Stimulated activated CD8-positive, alpha-beta memory T cell treated with anti-CD3 and anti-CD28 coated beads, Interleukin-2, amount 100 ng/mL, for 1 hour (primary cell): ENCODE measurements at places on chromosomes 11 and 22.

GRCh38 chr11:47329431-47329986 lies 23.0 kb downstream of the MYBPC3 start:
- no peak for DNase-seq

DNA sequence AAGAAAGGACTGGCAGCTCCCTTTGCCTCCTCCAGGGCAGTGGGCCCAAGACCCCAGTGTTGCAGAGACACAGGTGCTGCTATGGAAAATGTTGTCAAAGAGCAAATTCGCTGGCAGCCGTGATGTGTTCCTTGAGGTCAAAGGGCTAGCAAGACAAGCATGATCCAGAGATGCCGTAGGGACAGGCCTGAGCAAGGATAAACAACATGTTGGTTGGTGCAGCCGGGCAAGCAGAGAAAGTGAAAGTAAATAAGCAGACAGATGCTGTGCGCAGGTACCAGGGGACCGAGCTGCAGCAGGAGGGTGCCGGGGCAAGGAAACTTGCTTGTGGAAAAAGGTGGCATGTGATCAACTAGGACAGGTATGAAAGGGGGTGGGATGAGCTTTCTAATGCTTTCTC lies 125.5 kb upstream of the NECTIN1 start:
- no peak for DNase-seq

GRCh38 chr11:83612891-83613766 lies 327.0 kb upstream of the CCDC90B start:
- no peak for DNase-seq

DNA sequence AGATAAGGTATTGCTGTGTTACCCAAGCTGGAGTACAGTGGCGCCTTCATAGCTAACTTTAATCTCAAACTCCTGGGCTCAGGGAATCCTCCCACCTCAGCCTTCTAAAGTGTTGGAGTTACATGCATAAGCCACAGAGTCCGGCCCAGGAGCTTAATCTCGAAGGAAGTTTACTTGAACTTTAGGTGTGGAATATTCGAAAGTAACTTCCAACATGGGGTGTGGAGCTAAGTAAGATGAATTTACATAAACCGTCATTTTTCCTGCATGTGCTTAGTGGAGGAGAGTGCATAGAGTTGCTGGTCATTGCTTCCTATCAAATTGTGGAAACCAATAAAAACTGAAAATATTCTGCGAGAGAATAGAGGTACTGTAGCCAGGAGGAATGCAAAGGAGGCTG lies 1.5 kb downstream of the ATG13 start:
- no peak for DNase-seq

GRCh38 chr11:21634956-21635355 lies 557.9 kb upstream of the ANO5 start:
- DNase-seq: no peak

- no peak for DNase-seq
Measured at GRCh38 chr22:28369854-28370253, 309.8 kb downstream of the TTC28 start.

DNA sequence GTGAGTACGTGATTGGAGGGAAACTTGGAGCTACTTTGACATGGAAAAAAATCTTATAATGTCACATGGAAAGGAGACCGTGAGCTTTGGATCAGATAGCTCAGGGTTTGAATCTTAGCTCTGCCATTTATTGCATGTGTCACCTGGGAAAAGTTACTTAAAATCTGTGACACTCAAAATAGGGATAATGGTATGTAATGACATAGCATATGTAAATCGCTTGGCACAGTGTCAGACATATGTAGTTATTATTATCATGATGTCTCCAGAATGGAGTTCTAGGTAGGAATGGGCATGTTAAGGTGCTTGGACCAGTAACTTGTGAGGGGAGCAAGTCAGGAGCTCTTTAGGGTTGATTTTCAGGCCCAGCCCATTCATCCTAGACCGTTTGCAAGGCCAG lies 75.8 kb downstream of the GRIK4 start:
- no peak for DNase-seq

GRCh38 chr11:107591378-107592230 lies 657 bp downstream of the ELMOD1 start:
- peak; percentile 15 for DNase-seq

GRCh38 chr11:18295316-18295715 lies 26.6 kb downstream of the HPS5 start:
- DNase-seq: no peak

DNA sequence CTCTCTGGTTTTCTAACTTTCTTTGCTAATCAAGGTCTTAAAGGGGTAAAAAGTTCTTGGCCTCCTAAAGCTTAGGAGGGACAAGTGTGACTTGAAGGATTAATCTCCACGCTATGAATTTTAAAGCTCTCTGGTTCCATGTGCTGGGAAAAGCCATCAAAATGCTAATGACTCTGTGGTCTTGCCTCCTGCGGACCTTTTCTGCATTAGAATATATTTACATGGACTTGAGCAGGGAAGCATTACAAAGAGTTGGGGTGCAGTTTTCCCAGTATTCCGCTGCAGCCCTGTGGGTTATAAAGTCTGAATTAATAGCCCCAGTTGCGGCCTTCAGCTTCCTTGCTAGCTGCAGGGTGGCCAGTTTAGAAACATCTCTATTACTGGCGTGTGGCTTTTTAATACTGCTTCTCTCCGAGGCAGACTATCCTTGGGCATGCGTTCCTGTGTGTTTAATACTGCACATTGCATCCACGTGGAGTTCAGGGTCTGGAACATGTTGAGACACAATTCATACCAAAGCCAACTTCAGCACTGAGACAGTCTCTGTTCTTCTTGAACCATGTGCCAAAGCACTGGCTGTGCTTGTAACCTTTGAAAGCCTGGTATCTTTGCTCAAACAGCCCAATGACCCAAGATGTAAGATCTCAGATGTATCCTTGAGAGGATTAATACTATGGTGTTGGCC lies 27.3 kb downstream of the TSPAN18 start:
- DNase-seq: no peak

DNA sequence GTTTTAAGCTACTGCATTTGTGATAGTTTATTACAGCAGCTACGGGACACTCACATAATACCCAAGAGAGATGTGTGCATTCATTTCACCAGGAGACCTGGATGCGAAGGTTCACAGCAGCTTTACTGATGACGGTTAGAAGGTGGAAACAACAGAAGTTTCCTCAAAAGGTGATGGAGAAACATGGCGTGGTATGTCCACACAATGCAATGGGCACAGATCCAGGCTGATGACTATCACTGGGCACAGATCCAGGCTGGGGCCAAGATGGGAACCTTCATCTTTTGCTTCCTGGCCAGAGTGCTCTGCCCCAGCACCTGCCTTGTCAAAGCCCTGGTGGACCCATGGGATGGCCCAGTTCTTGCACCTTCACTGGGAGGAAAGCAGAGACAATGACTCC lies 30.6 kb upstream of the RFPL3 start:
- no peak for DNase-seq

DNA sequence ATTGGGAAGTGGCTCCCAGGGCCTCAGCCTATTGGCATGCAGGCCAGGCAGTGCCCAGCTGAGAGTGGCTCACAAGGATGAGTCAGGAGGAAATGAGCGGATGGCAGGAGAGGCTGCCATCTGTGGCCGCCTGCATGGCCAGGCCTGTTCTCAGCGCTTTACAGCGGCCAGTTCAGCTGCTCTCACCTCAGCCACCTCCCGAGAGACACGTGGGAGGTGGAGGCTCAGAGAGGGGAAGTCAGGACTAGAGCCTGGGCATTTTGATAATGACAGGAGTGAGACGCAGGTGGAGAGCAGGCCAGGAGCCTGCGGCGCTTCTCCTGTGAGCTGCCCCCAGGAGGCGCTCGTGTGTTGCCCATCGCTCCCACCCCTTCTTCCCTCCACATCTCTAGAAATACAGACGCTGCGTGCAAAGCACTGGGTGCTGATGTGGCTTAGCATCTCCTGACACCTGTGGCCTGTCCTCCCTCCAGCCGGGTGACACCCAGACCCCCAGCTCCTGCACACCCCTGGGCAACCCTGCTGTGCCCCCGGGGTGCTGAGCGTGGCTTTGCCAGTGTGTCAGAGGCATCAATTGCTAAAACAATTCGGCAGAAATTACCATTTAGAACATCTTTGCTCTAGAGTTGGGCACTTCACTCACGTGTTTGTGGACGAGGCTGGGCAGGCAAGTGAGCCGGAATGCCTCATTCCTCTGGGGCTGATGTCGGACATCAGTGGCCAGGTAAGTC lies 21.4 kb upstream of the PANX2 start:
- DNase-seq: peak; percentile 55

- DNase-seq: no peak
Measured at GRCh38 chr22:47161631-47162030, 399.2 kb downstream of the TBC1D22A start.
